ENCODE measurements at places on chromosomes 1 and 21.

DNA sequence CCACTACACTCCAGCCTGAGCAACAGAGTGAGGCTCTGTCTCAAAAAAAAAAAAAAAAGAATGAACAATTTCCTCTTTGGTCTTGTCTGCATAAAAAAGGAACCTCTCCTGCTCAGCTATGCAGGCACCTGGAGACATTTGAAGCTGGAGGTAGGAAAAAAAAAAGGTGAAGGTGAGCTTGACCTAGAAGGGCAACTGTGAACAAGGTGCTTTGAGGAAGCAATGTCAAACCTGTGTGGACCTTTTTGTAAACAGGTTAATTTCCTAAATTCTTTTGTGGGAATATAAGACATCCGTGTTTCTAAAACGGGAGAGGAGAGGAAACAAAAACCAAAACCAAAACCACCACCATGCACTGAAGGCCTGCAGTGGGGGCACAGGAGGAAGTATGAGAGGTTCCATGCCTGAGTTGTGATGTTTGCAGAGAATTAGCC, 77.5 kb downstream of the SLC45A1 start:
- no peak for DNase-seq

- DNase-seq: no peak
These were observed 24.8 kb downstream of the NIPAL3 start for GRCh38 chr1:24440436-24440835.

DNA sequence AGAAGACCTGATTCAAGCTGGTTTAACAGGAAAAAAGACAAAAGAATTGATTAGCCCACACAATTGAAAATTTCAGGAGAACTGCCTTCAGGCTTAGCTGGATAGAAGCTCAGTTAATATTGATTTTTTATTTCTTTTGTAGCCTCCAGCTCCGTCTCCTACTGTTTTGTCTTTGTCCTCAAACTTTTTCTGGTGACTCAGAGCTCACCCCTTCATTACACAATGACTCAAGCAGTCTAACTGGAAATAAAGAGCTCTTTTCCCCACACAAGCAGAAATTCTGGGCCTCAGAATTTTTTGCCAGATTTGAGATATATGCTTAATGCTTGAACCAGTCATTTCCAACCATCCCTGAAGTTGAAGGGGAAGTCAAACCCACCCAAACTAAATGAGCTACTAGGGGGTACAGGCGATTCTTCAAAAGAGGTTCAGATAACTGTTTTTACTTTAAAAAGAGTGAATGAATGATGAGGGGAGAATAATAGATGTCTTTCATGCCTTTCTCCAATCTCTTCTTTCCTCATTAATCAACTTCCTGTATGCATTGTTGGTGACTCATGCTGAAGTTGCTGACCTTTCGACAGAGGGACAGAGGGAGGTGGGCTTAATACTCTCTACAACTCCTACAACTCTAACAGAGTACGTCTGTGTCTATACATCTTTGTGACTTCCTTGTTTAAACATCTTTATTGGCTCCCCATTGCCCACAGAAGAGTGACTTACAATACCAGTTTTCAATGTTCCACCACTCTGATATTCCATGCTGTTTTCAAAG, 6.2 kb upstream of the ACP6 start:
- no peak for DNase-seq

GRCh38 chr21:29238053-29238966, 60.4 kb upstream of the BACH1 start:
- DNase-seq: no peak

DNA sequence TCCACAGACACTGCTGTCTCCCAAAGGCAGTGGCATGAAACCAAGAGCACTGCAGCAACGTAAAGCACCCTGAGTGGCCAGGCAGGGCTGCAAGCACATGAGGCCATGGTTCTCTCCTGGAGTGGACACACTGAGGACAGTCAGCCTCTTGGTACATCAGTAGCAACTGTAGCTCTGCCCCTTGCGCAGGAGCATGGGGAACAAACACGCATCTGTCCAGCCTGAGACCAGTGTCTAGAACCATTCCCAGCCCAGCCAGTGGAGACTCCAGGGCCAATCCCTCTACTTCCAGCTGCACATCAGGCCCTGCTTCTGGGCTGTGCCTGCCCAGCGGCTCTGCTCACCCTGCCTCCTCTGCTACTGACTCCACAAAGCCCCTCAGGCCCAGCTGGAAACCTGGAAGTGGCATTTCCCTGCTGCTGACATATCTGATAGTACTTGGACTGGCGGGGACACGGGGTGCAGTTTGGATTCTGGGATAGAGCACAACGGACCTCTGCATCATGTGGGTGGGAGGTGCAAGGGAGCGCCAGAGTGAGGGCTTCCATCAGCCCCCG, 49.0 kb downstream of the TOR1AIP2 start:
- DNase-seq: no peak

GRCh38 chr21:37071561-37072273, 1.2 kb downstream of the PIGP start:
- no peak for DNase-seq

Measured in NCI-H526 (cell line).